ENCODE measurements at places on chromosomes 13 and 19. TPM values are rescaled to one million over a fixed set of nuclear protein-coding genes. Genes with fewer than 3 reads are reported as not detected.

MCF2L gene
- total RNA-seq: 9.6 TPM

ZNF541 gene
- 0.13 TPM for total RNA-seq

ZIC5 gene
- total RNA-seq: not detected

GRCh38 chr13:37453246-37453645, 145.3 kb downstream of the POSTN start:
- no peaks in the 10 kb centered on the region for H3K4me1 ChIP-seq
- DNase-seq: no peak
- no peaks in the 10 kb centered on the region for H3K27me3 ChIP-seq
- H3K4me3 ChIP-seq: no peak overlapping the region

GRCh38 chr19:38107129-38107528, 116.9 kb downstream of the DPF1 start:
- peaks cover 13% of the 10 kb centered on the region for H3K36me3 ChIP-seq
- DNase-seq: no peak
- H3K27ac ChIP-seq: no peak overlapping the region
- no peaks in the 10 kb centered on the region for H3K27me3 ChIP-seq

GRCh38 chr13:67367399-67367798, 137.3 kb upstream of the PCDH9 start:
- H3K27me3 ChIP-seq: no peaks in the 10 kb centered on the region
- no peak overlapping the region for H3K4me3 ChIP-seq
- no peaks in the 10 kb centered on the region for H3K36me3 ChIP-seq

DNA sequence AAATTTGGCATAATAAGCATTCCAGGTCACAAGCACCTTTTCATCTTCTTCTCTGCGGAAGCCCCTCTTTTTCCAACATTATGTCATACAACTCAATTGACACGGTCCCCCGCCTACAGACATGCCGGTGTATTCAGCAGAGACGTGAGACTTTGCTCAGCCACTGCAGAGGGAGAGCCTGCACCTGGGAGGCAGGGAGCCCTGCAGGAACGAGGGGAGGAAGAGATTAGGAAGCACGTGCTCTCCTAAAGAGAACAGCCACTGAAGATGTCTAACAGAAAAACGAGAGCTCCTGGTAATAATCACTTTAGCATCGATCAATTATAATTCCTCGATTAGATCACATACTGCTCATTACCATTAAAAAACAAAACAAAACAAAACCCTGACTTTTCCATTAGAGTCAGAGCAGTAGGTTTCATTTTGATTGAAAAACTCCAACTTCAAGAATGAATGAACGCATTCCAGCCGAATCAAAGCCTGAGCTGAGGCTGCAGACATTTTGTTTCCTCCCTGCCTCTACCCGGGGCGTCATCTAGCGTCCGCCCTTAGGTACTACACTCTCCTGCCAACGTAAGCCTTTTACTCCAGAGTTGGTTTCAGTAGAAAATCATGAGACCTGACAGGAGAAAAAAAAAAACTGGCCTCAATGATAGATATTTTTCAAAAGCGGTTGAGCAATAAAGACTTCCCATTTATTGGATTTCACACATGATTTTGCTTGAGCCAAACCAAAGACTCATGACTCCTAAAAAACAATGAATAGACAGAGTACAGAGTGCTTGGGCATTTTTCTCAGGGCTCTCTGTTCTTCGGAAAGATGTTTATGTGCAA, 194.5 kb downstream of the KATNAL1 start:
- peak; percentile 74 for DNase-seq
- H3K4me1 ChIP-seq: peaks cover 12% of the 10 kb centered on the region
- H3K4me3 ChIP-seq: no peak overlapping the region
- H3K27me3 ChIP-seq: no peaks in the 10 kb centered on the region

All from CD8-positive, alpha-beta memory T cell (primary cell).